ENCODE measurements at places on chromosomes 1 and 21. TPM values are rescaled to one million over a fixed set of nuclear protein-coding genes. Genes with fewer than 3 reads are reported as not detected.

GRCh38 chr21:39575775-39576174 lies 37.0 kb upstream of the B3GALT5 start:
- no peaks in the 10 kb centered on the region for H3K4me1 ChIP-seq
- H3K27me3 ChIP-seq: no peaks in the 10 kb centered on the region
- no peak overlapping the region for H3K27ac ChIP-seq
- no peak for DNase-seq
- H3K4me3 ChIP-seq: no peak overlapping the region
- no peaks in the 10 kb centered on the region for H3K36me3 ChIP-seq

DNA sequence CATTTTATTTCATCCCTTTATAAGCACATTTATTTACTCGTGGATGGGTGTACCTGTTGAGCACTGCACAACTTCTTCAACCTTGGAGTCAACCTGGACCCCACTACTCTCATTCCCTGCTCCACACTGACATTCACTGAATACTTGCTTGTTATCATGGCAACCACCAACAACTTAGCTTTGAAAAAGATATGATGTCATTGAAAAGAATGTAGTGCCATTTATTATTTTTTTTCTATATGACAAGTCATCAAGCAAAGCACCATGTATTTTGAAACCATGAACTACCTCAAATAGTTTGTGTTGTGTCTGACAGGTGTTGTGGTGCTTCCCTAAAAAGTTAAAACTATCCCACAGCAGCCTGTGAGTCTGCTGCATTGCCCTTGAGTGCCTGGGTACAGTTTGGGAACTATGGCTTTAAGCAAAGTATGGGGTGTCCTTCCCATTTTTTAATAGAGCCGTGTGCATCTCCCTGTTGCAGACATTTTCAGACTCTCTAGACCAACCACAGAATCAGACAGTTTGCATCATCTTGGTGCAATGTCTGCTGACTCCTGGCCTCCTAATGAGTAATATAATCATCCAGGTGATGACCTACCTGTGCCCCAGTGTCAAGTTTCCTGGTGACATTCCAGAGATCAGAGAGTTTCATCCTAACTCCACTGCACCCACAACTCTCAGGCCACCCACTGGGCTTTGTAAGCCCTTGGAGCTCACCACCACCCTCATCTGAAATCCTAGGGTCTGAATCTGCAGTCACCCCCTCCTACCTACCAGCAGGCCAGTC lies 339.7 kb upstream of the PROX1 start:
- no peak overlapping the region for H3K4me3 ChIP-seq
- no peak overlapping the region for H3K27ac ChIP-seq
- no peaks in the 10 kb centered on the region for H3K36me3 ChIP-seq
- no peak for DNase-seq
- no peaks in the 10 kb centered on the region for H3K27me3 ChIP-seq
- H3K4me1 ChIP-seq: no peaks in the 10 kb centered on the region

GRCh38 chr1:212556822-212557549 lies 51.6 kb upstream of the ATF3 start:
- H3K27ac ChIP-seq: no peak overlapping the region
- no peak overlapping the region for H3K4me3 ChIP-seq
- no peak for DNase-seq
- peaks cover 13% of the 10 kb centered on the region for H3K27me3 ChIP-seq
- no peaks in the 10 kb centered on the region for H3K36me3 ChIP-seq

The KRTAP21-3 gene
- total RNA-seq: not detected

GRCh38 chr1:173545688-173546087 lies 57.2 kb downstream of the SLC9C2 start:
- H3K36me3 ChIP-seq: no peaks in the 10 kb centered on the region
- H3K4me1 ChIP-seq: no peaks in the 10 kb centered on the region
- H3K27me3 ChIP-seq: no peaks in the 10 kb centered on the region
- H3K27ac ChIP-seq: no peak overlapping the region
- DNase-seq: no peak

The ACTL8 gene
- not detected for total RNA-seq

The SH3D21 gene
- total RNA-seq: 1.8 TPM

The ITGB2 gene
- 15.2 TPM for total RNA-seq

DNA sequence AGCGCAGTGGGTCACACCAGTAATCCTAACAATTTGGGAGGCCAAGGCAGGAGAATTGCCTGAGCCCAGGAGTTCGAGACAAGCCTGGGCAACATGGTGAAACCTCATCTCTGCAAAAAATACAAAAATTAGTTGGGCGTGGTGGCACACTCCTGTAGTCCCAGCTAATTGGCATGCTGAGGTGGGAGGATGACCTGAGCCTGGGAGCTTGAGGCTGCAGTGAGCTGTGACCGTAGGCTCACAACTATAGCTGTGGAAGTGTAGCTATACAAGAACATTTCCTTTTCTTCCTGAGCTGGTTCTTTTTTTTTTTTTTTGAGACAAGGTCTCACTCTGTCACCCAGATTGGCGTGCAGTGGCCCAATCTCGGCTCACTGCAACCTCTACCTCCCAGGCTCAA lies 19.1 kb upstream of the ZNF697 start:
- no peaks in the 10 kb centered on the region for H3K4me1 ChIP-seq
- H3K27ac ChIP-seq: no peak overlapping the region
- no peak overlapping the region for H3K4me3 ChIP-seq
- no peaks in the 10 kb centered on the region for H3K27me3 ChIP-seq
- DNase-seq: no peak

The CELA2A gene
- total RNA-seq: not detected

GRCh38 chr1:18373882-18374493 lies 106.7 kb upstream of the KLHDC7A start:
- H3K36me3 ChIP-seq: no peaks in the 10 kb centered on the region
- DNase-seq: no peak
- H3K27me3 ChIP-seq: no peaks in the 10 kb centered on the region
- no peak overlapping the region for H3K4me3 ChIP-seq
- H3K27ac ChIP-seq: no peak overlapping the region

GRCh38 chr1:115031595-115031994 lies 2.0 kb downstream of the TSHB start:
- H3K4me3 ChIP-seq: no peak overlapping the region
- H3K27ac ChIP-seq: no peak overlapping the region
- no peaks in the 10 kb centered on the region for H3K4me1 ChIP-seq
- no peaks in the 10 kb centered on the region for H3K36me3 ChIP-seq
- peaks cover 17% of the 10 kb centered on the region for H3K27me3 ChIP-seq
- DNase-seq: no peak

- peaks cover 4% of the 10 kb centered on the region for H3K27me3 ChIP-seq
- peak; percentile 65 for DNase-seq
- peaks cover 6% of the 10 kb centered on the region for H3K4me1 ChIP-seq
Measured at GRCh38 chr1:234111458-234112142, 207.1 kb downstream of the SLC35F3 start.

GRCh38 chr1:19723874-19724273 lies 59.2 kb downstream of the HTR6 start:
- H3K27ac ChIP-seq: no peak overlapping the region
- H3K36me3 ChIP-seq: peaks cover 4% of the 10 kb centered on the region
- no peaks in the 10 kb centered on the region for H3K27me3 ChIP-seq
- DNase-seq: no peak

- peaks cover 31% of the 10 kb centered on the region for H3K27me3 ChIP-seq
- H3K27ac ChIP-seq: no peak overlapping the region
- H3K36me3 ChIP-seq: no peaks in the 10 kb centered on the region
- H3K4me3 ChIP-seq: no peak overlapping the region
Measured at GRCh38 chr1:206971029-206971655, 882 bp upstream of the FCAMR start.

- no peak for DNase-seq
- H3K36me3 ChIP-seq: no peaks in the 10 kb centered on the region
Measured at GRCh38 chr1:54926970-54927369, 40.0 kb upstream of the DHCR24 start.

DNA sequence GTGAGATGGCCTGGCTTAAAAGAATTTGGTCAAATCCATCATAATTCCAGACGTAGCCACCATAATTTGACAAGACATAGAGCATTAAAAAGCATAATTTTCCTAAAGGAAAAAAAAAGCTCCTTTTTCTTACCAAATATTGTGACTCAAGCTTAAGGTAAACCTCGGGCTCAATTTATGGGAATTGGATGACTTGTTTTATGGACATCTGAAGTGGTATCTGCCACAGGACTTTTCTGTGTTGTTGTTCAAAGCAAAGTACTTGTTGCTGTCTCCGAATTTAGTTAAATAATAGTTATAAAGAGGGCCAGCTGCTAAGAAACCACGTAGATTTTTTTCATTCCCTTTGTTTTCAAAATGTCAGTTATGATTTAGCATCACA lies 1.1 kb downstream of the MPZL1 start:
- H3K4me1 ChIP-seq: peaks cover 44% of the 10 kb centered on the region
- no peak for DNase-seq
- H3K27me3 ChIP-seq: no peaks in the 10 kb centered on the region

The CRNN gene
- not detected for total RNA-seq

GRCh38 chr1:189216886-189217285 lies 1260.8 kb downstream of the BRINP3 start:
- no peak overlapping the region for H3K27ac ChIP-seq
- H3K4me1 ChIP-seq: no peaks in the 10 kb centered on the region
- no peaks in the 10 kb centered on the region for H3K27me3 ChIP-seq
- no peak overlapping the region for H3K4me3 ChIP-seq
- DNase-seq: no peak
- no peaks in the 10 kb centered on the region for H3K36me3 ChIP-seq

DNA sequence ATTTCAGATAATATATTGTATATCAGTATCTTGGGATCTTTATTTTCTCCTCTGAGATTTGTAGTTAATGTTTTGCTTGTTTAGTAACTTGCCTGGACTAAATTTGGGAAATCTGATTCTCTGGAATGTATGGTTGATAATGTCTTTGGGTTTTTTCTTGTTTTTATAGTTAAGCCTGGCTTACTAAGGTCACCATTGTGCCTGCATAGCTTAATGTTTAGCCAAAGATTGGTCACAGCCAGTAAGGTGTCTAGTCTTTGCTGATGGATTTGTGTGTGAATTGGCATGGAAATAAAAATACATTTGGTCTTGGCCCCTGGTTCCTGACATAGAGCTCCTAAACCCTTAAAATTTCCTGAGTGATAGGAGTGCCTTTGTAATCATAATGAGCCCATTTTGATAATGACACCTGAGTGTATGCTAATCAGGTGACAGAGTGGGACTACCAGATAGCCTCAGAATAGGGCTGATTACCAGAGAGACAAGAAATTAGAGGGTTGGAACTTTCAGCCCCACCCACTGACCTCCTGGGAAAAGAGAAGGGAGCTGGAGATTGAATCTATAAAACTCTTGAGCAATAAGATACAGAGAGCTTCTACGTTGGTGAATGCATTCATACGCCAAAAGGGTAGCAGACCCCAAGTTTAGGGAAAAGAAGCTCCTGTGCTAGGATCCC lies 47.9 kb upstream of the NUF2 start:
- H3K27ac ChIP-seq: no peak overlapping the region
- no peak overlapping the region for H3K4me3 ChIP-seq
- no peaks in the 10 kb centered on the region for H3K36me3 ChIP-seq
- no peak for DNase-seq
- H3K27me3 ChIP-seq: no peaks in the 10 kb centered on the region

GRCh38 chr21:44896561-44897286 lies 23.2 kb upstream of the PTTG1IP start:
- no peak overlapping the region for H3K4me3 ChIP-seq
- DNase-seq: no peak
- no peak overlapping the region for H3K27ac ChIP-seq
- H3K4me1 ChIP-seq: no peaks in the 10 kb centered on the region

DNA sequence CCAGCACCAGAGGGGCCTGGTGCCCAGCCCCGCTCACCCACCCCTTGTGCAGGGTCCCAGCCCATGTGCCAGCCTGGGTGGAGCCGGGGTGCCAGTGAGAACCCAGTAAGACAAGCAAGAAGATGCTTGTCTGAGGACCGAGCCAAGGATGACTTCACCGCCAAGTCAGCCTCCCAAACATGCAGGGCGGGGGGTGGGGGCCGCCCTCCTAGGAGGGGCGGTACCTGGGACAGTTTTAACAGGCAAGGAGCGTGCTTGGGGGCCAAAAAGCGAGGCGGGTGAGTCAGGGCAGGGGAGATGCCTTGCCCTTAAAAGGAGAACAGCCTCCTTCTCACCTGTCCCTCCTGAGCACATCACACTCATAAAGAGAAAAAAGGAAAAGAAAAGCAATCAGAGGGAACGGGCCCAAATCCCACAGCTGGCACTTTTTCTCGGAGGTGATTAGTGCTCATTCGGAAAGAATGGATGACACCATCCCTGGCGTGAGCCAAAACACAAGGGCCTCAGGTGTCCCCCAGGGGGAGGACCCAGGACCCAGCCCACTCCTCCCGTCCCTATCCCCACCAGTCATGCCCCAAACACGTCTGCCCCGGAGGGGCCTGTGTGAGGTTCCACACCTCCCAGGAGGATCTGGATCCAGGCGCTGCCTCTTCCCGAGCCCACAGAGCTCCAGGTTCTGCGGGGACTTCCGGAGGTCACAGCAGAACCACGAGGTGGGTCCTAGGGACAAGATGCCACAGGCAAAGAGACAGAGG lies 77.6 kb upstream of the IFFO2 start:
- DNase-seq: peak; percentile 79
- H3K27ac ChIP-seq: no peak overlapping the region
- H3K4me3 ChIP-seq: no peak overlapping the region
- H3K4me1 ChIP-seq: peaks cover 11% of the 10 kb centered on the region

GRCh38 chr1:20382711-20383110 lies 92.0 kb downstream of the VWA5B1 start:
- peaks cover 9% of the 10 kb centered on the region for H3K4me1 ChIP-seq
- no peaks in the 10 kb centered on the region for H3K36me3 ChIP-seq
- peaks cover 52% of the 10 kb centered on the region for H3K27me3 ChIP-seq
- H3K4me3 ChIP-seq: no peak overlapping the region
- peak; percentile 41 for DNase-seq

DNA sequence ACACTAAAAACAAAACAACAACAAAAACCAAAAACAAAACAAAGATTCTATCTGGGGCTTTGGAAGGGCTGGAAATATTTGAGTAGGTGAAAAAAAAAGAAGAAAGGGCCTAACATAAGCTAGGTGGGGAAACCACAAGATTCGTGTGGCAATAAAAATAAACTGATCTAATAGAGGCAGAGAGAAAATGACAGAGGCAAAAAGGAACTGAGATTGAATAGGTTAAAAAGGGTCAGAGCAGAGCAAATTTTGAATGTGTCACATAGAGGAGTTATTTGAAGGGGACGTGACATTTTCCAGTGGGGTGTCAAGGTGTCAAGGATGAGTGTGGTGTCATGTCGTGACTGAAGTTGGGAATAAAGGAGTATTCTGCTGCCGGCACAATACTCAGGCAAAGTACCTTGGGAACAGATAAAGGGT lies 65.2 kb upstream of the RALGPS2 start:
- H3K27me3 ChIP-seq: no peaks in the 10 kb centered on the region
- H3K4me1 ChIP-seq: no peaks in the 10 kb centered on the region
- no peak overlapping the region for H3K4me3 ChIP-seq
- no peak overlapping the region for H3K27ac ChIP-seq
- H3K36me3 ChIP-seq: no peaks in the 10 kb centered on the region

- no peaks in the 10 kb centered on the region for H3K27me3 ChIP-seq
- no peak overlapping the region for H3K4me3 ChIP-seq
- no peak for DNase-seq
- no peaks in the 10 kb centered on the region for H3K36me3 ChIP-seq
- no peaks in the 10 kb centered on the region for H3K4me1 ChIP-seq
Measured at GRCh38 chr1:22789356-22789994, 78.8 kb downstream of the EPHB2 start.

All from osteoblast (primary cell).